Retina (tissue), 1 donor: ENCODE measurements at places on chromosomes 2 and 18.

- no peak for DNase-seq
These were observed 10.2 kb upstream of the GPC1 start for GRCh38 chr2:240425236-240425615.

DNA sequence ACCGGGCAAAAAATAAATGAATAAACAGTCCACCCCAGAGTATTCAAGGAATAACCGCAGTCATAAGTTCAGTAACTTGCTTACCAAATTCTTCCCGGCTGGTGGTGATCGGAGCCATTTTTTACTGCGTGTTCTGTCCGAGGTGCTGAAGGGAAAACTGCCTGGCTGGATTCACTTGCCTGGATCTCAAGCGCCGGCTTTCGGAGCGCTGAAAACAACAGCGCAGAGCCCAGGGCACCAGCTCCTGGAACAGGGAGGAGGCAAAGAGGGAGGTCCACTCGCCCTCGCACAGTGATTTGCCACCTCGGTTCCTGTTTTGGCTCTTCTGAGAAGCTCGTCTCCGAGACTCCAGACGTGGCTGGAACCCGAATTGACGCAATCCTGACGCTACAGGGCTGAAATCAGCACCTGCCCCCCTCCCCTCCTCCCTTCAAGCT, at the start of gene SYT4:
Gene SYT4, minus strand, starts transcription at position 327 of the 437 bp plus-strand sequence. Its CDS starts 209 bp downstream, at position 118.
- DNase-seq: peak; percentile 87

DNA sequence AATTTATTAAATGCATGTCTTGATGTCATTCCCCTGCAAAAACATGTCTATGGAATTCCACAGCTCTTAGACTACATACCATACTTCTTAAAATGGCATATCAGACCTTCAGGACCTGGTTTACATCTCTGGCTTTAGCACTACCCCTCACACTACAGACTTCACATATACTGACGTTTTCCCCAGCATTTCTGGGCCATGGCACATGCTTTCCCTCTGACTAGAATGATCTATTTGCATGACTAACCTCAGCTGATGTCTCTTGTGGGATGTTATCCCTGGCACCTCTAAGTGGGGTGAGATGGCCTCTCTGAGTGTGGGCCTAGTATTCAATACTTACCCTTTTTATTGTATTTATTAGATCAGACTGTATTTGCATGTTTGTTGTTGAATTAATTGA, 381.6 kb downstream of the ERBB4 start:
- no peak for DNase-seq

DNA sequence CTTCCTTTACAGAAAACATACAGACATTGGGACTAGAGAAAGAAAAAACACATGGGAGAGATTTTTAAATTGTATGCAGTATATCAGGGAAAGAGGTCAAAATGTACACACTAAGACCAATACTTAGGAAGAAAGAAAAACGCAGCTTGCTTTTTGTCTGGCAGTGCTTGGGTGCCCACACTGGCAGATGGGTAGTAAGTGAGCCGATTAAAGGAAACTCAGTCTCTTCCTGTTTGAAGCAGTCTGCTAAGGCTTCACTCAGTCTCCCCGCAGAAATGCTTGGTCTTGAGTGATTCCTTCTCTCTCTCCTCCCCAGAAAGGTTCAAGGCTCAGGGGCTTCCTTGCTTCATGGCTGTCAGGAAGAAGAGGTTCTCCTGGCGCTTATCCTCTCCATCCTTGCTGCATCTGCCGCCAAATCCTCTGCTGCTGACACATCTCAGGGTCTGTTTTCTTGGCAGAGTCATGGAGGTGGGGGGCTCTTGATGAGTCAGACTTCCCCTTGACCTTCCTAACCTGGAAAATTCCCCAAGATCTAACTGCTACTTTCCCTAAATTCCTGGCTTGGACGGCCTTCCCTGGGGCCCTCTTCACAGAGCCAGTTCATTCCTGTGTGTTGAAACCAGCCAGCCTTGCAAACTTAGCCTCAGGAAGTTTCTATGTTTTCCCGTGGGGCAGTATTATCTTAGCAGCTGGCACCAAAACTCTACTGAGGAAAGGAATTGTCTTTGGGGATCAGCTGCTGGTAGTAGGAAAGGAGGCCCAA, 10.5 kb upstream of the TMSB10 start:
- no peak for DNase-seq

DNA sequence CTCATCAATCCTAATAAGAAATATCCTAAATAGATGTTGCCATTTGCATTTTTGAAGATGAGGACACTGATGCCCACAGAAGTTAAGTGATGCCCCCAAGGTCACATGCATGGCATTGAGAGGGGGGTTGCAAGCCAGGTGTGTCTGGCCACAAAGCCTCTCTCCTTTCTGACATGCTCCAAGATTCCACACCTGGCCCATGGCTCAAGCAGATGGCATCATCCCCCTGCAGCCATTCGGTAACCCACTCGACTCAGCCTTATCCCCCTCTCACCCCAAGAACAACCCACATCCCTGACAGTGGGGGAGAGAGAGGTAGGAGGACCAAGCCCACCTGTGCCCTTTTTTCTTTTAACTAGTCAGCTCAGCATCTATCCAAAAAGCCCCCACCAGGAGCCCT, 16.5 kb upstream of the TEX51 start:
- no peak for DNase-seq

- no peak for DNase-seq
These were observed 100.6 kb upstream of the SMIM21 start for GRCh38 chr18:75527848-75528685.

DNA sequence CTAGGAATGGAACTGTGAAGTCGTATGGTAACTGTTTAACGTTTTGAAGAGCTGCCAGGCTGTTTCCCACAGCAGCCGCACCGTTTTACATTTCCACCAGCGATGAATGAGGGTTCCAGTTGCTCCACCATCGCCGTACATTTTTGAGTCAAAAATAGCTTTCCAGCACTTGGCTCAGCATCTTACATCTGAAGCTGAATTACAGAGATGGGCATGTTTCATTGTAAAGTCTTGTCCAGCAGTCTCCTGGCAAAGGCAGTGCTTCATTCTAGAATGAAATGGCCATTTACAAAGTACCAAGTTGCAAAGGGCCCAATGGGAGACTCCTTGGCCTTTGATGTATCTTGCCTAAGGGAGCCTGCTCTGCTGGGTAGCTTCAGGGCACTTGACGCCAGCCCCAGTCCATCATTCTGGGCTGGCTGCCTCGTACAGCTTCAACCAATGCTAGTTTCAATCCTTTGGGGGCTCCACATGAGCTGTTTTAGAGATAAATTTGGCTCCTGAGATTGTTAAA, 45.1 kb downstream of the ATIC start:
- no peak for DNase-seq

- DNase-seq: no peak
These were observed 43.6 kb downstream of the MCFD2 start for GRCh38 chr2:46871976-46872381.
